ENCODE measurements at places on chromosomes 5 and 9.

GRCh38 chr5:151083081-151083676 is 2.3 kb upstream of the TNIP1 start:
- no peak for DNase-seq

DNA sequence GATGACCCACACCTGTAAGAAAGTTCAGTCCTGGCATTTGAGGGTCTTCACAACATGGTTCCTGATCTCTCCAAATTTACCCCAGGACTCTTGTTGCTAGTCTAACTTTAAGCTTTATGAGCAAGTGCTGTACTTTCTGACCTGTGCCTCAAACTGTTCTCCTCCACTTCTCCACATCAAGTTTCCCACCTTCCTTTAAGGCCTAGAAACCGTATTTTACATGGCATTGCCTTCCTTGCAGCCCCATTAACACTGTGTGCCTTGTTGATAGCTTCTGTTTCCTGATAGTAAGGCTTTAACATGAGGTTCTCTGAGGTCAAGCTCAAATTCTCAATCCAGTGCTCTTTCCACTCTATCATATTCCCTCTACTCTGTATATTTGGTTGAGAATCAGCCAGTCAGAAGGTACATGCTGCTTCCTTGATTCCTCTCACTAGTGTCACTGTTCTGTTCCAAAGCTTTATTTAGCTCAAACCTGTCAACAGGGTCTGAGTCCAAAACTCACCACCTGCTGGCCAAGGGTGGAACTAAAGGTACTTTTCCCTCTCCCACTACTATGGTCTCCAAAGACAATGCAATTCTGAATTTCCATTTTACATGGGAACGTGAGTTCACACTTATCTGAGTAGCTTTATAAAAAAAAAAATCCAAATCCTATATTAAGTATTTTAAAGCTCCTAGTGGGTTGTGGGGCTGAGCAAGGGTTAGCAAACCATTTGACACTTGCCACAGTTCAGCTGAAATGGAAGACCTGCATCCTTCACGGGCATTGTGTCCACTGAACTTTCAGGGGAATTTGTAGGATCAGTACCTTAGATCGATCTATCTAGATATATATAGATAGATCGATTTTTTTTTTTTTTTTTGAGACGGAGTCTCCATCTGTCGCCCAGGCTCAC is 21.1 kb downstream of the VCP start:
- peak; percentile 8 for DNase-seq

DNA sequence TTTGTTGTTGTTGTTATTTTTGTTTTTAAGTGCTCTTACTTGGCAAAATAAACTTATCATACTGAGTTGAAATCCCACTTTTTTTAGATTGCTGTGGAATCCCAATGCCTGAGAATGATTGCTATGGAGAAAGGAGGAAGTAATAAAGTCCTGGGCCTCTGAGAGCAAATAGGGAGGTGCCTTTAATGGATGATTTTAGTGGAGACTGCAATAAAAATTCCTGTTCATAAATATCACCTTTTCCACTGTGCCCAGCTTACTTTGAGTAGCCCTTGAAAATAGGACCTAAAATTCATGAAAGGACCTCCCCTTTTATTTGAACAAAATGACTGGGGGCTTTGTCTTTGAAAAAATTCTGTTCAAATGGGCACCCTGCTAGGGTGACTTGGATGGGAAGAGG is 21.8 kb upstream of the ANKH start:
- DNase-seq, result no peak

- no peak for DNase-seq
These were observed 5.5 kb upstream of the SHB start for GRCh38 chr9:38074441-38074961.

- DNase-seq, result no peak
These were observed 3.6 kb downstream of the FBXO38 start for GRCh38 chr5:148387325-148387724.

GRCh38 chr9:121324316-121324715 is 45.7 kb downstream of the STOM start:
- no peak for DNase-seq

DNA sequence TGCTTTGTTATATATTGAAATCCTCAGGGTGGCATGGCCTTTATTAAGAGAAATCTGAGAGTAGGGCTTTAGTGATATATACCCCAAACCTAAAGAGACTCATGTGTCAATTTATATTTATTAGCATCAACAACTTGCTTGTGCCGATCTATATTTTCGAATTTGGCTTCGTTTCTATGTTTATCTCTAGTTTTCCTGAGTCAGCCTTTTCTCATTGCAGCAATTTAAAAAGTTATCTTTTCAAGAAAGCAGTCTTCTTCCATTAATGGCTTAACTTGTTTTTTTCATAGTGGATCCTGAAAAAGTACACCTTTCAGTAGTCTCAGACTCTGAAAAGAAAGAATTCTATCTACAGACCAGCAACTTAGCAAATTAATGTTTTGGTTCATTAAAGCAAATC is 99.9 kb upstream of the KCNN2 start:
- no peak for DNase-seq
